NCI-H526 treated with DMSO at 0.1 percent for 48 hours (cell line): ENCODE measurements at places on chromosomes 13 and 19.

GRCh38 chr13:79171141-79172061 lies 234.7 kb downstream of the RBM26 start:
- no peak for DNase-seq

DNA sequence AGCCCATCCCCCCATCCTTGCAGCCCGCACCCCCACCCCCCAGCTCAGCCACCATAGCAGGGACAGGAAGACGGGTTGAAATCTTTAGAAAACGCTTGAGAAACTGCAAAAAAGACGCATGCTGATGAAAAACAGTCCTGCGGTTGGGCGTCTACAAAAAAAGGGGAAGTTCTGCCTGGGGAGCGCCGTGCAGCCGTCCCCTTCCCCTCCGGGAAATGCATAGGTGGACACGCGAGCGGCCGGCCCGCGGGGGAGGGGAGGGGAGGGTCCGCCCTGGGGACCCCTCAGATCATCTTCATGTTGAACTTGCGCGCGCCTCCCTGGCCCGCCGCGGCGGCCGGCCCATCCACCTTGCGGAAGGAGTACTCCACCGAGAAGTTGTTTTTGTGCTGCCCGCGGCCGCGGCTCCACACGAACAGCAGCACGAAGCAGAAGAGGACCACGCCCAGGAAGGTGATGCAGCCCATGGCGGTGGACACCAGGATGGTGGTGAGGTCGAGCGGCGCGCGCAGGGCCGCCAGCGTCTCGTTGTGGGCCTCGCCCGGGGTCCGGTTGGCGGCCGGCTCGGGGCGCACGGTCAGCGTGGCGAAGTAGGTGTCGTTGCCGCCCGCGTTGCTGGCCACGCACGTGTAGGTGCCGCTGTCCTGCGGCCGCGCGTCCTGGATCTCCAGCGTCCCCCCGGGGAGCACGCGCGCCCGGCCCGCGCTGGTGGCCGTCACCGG lies 7.9 kb upstream of the PEAK3 start:
- DNase-seq: no peak

DNA sequence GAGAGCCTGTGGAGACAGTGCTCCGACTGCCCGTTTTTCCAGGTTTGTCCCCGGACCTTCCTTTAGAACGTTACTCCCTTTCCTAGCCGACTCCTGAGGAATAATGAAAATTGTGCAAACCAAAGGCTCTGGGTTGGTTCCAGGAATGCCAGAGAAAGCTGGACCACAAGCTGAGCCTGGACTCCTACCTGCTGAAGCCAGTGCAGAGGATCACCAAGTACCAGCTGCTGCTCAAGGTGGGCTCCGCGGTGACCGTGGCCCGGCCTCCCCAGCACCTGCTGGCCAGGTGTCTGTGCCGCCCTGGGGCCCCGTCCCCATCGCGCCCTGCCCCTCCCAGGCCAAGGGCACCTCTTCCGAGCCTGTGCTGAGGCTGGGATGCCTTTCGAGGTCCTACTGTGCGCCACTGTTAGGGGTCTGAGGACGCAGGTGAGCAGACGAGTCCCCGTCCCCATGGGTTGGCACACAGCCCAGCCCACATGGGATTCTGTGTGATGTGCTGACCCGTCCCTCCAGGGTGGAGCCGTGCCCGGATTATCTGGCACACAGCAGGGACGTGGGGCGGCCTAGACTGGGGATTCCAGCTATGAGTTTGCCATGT lies 20.5 kb upstream of the F7 start:
- DNase-seq: no peak

DNA sequence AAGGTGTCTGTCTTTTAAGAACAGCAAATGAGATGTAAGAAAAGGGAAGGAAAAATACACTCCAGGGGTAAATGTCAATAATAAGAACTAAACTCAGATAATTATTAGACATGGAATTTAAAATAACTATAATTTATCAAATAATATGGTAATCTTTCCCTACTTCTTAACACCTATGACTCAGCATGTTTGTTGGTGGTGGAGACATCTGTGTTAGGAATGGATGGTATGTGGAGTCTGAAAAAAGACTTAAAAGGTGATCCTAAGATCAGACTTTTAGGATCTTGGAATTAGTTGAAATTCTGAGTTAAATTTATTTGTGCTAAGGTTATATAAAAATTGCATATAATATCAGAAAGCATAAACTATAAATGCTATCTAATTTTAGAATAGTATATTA lies 915.1 kb downstream of the SLITRK5 start:
- no peak for DNase-seq

DNA sequence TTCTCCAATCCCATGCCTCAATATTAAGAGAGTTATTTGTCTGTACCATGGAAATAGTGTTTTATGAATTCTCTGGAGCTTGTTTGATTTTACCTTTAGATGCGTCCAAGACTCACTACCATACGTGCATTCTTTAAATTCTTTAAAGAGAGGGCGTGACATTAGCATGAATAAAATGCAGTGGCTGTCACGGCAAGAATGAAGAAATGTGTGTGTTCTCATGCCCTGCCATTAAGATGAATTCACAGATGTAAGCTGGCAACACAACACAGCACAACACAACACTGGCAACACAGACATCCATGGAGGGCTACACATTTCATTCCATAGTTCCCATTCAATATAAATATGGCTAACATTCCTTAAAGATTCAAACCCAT lies 213.4 kb downstream of the ENOX1 start:
- no peak for DNase-seq
